ENCODE measurements at places on chromosomes 1 and 21.

GRCh38 chr1:147902253-147902845 is at the start of gene GJA8:
Gene GJA8 (plus strand): TSS chr1:147902795. CDS start chr1:147907956, 5,161 bp downstream.
- no peak for DNase-seq

DNA sequence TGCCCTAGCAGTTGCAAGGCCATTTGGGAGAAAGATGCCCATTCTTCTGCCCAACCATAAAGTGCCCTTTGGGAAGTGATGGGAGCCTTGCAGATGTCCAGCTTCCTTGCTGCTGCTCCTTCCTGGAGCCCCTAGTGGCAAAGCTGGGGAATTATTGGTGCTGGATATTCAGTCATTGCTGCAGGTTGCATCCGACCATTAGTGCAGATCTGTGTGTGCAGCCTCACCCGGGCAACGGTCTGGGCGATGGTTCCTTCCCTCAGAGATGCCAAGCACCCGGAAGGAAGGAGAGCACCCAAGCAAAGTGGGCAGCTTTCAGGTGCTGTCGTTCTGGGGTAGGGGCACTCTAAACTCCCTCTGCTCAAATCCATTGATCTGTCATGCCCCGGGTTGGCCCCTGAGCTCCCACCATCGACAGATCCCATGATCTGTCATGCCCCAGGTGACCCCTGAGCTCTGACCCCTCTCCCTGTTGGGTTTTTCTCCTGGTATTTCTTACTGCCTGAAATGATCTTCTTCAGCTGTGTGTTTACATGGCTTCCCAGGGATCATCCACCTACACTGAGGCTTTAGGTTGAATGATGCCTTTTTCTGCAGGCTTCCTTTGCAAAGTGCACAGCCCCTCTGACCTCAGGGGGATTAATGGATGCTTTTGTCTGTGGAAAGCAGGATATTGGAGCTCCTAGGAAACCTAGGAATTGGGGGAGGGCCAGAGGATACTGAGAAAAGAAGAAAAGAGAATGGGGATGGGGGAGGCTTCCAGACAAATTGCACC is 467.5 kb downstream of the PTPRU start:
- DNase-seq: no peak

DNA sequence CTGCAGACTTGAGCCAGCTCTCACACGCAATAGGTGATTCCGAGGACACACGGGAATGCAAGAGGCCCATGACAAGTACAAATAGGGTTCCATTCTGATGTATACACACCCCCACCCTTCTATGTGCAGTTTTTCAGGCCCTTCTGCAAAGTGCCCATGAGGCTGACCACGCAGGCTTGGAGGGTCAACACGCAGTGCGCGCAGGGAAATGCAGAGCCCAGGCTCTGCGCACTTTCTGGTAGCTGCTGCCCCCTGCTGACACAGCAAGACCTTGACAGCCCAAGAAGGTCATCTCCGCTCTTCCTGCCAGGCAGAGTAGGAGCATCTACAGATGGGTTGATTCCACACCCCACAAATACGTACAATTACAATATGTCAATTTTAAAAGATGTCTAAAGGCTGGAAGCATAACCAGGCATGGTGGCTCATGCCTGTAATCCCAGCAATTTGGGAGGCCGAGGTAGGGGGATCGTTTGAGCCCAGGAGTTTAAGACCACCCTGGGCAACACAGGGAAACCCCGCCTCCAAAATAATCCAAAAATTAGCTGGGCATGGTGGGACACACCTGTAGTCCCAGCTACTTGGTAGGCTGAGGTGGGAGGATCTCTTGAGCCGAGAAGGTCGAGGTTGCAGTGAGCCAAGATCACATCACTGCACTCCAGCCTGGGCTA is 18.5 kb downstream of the SH3BP5L start:
- no peak for DNase-seq

DNA sequence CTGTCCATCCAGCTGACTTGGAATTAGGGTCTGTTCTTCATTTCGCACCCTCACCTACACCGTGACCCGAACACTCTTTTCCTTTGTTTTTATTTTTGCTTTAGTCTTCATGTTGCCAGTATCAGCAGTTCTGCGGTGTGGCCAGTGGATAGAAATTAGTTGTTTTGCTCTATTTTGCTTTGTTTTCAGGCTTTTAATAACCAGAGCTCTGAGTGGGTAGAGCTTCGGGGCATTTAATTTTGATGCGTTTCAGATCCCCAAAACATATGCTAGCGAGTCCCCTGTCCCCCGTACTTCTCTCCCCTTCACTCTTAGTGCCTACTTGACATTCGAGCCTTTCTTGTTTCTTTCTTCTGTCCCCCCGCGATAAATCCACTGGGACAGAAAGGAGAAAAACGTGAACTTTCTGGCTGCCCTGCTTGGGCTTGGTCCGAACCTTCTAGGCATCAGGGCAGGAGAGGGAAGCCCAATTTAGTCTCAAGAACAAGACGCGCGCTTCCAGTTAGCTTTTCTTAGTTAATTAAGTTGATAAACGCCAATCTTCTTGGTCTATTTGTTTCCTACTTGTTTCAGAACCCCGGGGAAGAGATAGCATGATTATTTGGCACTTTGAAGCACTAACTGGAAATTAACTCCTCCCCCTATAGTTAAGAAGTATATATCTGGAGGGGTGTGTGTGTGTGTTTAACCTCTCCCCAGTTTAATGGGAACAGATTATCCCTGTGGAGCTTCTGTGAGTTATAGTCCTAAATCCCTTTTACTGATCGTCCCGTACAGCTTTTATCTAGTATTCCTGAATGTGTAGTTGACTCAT is 839 bp downstream of the SWT1 start:
- no peak for DNase-seq

- no peak for DNase-seq
Observed at GRCh38 chr1:167837326-167837725, 76.6 kb downstream of the ADCY10 start.

DNA sequence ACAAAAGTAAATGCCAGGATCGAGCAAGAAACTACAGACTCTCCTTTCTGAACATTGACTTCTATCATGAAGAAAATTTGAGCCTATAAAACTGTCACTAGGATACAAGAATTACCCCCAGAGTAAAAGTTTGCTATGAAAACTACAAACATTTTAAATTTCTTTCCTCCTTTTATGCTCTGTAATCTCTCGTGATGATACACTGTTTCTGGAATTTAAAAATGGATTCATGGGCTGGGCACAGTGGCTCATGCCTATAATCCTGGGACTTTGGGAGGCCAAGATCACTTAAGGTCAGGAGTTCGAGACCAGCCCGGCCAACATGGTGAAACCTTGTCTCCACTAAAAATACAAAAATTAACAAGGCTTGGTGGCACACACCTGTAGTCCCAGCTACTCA is 181.3 kb downstream of the ZNF281 start:
- DNase-seq: no peak

DNA sequence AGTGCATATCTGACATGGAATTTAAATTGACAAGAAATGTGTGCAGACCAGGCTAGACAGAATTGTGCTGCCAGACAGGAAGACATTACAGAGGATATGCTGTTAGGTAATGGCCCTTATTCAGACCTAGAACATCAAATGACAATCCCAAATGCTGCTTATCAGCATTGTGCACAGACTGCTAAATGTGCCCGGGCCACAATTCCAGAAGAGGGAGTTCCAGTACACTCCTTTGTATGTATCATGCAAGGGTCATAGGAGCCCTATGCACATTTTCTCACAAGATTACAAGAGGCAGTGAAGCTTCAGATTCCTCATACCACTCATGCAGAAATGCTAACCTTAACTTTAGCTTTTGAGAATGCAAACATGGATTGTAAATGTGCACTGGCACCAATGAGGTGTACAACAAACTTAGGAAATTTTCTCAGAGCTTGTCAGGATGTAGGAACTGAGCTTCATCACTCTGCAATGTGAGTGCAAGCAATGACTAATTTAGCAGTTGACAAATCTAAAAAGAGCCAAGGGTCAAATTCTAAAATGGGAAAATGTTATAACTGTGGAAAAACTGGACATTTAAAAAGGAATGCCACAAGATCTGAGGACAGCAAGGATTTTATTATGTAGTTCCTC is 273.5 kb downstream of the COL11A1 start:
- no peak for DNase-seq

- no peak for DNase-seq
Observed at GRCh38 chr21:16409352-16409751, 679.6 kb downstream of the USP25 start.

DNA sequence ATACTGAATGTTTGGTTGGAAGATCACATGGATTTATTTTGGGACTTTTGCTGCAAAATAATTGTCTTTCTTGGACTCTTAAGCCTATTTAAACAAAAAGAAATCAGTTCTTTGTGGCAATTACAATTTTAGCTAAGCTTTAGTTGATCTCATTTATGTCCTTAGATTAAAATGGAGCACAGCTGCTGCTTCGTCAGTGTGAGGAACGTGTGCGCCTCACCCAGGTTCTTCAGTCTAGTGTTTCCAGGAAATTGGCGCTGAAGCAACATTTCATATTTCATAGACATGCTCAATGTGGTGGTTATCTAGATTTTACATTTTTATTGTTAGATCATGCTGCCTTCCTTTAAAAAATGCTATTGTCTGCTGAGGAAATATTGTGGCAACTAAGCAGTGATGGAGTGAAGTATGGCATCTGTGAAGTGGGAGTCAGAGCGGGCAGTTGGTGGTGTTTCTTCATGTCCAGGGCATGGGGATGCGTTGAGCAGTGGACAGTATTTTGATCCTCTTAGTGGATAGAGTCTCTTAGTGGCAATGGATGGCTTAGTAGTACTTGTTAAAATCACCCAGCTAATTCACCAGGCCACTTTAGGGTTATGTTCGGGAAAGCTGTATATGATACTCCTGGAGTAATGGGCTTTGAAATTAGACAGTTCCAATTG is 5.6 kb downstream of the DDI2 start:
- DNase-seq: no peak

- no peak for DNase-seq
Observed at GRCh38 chr1:152539901-152540300, 25.6 kb downstream of the CRCT1 start.
